LNCaP clone FGC (cell line): ENCODE measurements at places on chromosomes 5 and 9.

GRCh38 chr9:22035591-22036011, 26.5 kb upstream of the CDKN2B start:
- DNase-seq, result no peak

GRCh38 chr9:120343416-120343815, 236.6 kb downstream of the CDK5RAP2 start:
- no peak for DNase-seq

GRCh38 chr9:112038017-112038408, 137.1 kb downstream of the SUSD1 start:
- DNase-seq, result no peak

GRCh38 chr9:117671468-117671867, 32.7 kb upstream of the TLR4 start:
- DNase-seq, result no peak

- DNase-seq, result no peak
Observed at GRCh38 chr5:102286476-102286875, 9.6 kb downstream of the SLCO4C1 start.

GRCh38 chr9:86041311-86041741, 58.0 kb downstream of the GOLM1 start:
- no peak for DNase-seq

GRCh38 chr5:127754706-127755105, 51.5 kb downstream of the CCDC192 start:
- DNase-seq, result peak; percentile 71

GRCh38 chr9:26747611-26748010, 145.0 kb downstream of the CAAP1 start:
- no peak for DNase-seq

GRCh38 chr5:103393101-103393754, 134.7 kb downstream of the MACIR start:
- DNase-seq, result no peak

DNA sequence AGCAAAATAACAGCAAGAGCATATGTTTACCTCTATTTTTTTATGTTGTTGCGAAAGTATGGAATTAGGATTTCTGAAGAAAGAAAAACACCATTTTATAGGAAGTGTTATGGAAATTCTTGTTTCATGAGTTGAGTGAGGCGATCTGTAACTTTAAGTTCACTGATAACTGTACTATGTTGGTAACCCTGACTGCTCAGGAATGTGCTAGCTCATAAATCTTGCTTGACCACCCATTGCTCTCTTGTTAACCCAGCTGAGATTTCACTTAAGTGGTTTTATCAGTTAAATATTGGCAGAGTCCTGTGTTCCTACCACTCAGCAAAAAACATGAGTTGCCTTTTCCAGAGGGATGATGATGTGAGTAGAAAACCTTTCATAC, 91.1 kb upstream of the STARD4 start:
- no peak for DNase-seq

- DNase-seq, result peak; percentile 83
Observed at GRCh38 chr9:77456829-77457437, 191.2 kb downstream of the GNA14 start.

DNA sequence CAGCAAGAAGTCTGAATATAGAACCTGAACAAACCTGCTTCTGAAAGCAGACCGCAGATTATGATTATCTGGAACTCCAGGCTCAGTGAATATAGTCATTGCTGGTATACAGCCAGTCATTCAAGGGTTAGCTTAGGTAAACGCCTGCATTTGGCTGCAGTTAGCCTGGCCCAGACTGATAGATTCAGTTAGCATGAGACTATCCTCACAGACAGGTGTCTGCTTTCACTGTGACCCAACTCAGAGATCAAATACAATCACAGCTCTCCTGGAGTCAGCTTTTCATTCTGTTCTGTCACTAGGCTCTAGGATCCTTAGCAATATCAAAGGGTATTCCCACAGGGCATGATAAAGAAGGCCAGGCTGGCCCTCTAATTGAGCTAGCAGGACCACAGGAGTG, 138.6 kb upstream of the PLCXD3 start:
- DNase-seq, result peak; percentile 33

GRCh38 chr5:81183811-81184748, 49.0 kb upstream of the CKMT2 start:
- no peak for DNase-seq
